Activated T-cell treated with anti-CD3 and anti-CD28 coated beads, Interleukin-2, amount 50 U/mL, for 4 hours (primary cell): ENCODE measurements at places on chromosomes 7 and 10. TPM values are rescaled to one million over a fixed set of nuclear protein-coding genes. Genes with fewer than 3 reads are reported as not detected.

FAS gene
- 23.0 TPM for total RNA-seq

STRIP2 gene
- total RNA-seq = 51.6 TPM

HTR7 gene
- total RNA-seq = not detected

SSBP1 gene
- 387 TPM for total RNA-seq

PYROXD2 gene
- total RNA-seq = 3.2 TPM

IDI2 gene
- total RNA-seq = not detected

P4HA1 gene
- total RNA-seq = 23.8 TPM

GFRA1 gene
- 0.11 TPM for total RNA-seq

ACSL5 gene
- total RNA-seq = 35.8 TPM

DLX5 gene
- not detected for total RNA-seq

CDNF gene
- total RNA-seq = 0.71 TPM

GRCh38 chr7:87512906-87513305 lies 37.4 kb upstream of the ABCB4 start:
- DNase-seq = no peak

DNA sequence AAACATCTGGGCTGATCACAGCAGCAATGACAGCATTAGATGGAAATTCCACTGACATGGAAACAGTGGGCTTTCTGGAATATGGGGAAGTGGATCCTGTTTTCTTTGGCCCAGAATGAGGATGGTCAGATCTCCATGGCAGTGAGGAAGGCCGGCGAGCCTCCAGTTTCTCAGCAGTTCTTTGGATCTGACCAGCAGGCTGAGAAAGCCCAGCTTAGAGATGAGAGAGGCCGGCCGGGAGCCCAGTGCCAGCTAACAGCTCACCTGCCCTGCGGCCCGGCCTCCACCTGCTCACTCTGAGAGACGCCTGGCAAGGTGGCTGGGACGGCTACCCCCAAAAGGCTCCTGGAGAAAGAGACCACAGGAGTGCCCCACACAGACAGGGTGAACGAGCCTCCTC lies 24.2 kb downstream of the GPER1 start:
- no peak for DNase-seq

DNA sequence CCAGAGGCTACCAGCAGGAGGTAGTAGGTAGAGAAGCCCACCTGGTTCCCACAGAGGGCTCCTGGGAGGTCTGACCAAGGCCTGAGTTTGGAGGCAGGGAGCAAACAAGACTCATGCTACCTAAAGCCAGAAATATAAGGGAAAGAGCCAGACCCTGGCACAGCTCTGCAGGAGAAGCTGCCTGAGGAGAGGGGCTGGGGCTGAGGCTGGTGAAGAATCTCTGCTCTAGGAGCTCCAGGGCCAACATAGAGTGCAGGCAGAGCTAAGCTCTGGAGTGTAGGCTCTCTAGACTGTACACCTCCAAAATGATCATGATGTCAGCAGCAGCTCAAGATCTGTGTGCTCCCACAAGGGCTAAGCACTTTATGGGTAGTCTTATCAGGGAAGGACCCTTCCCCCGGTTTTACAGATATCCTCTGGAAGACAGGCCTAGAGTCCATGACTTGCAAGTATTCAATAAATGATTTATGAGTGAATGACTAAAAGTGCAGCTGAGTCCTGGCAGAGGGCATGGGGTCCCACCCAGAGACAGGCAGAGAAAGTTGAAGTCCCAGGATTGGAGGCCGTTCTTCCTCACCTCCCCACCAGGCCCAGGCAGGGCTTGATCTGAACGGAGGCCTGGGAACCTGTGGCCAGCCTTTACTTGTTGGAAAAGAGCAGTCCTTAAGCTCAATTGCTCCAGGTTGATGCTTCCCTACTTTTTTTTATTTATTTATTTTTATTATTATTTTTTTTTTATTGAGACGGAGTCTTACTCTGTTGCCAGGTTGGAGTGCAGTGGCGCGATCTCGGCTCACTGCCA lies 71.5 kb upstream of the LRRC4 start:
- DNase-seq = no peak

GRCh38 chr7:74356589-74357315 lies 67.5 kb downstream of the CLIP2 start:
- DNase-seq = no peak

GRCh38 chr10:6711408-6711841 lies 131.3 kb upstream of the PRKCQ start:
- DNase-seq = no peak

DNA sequence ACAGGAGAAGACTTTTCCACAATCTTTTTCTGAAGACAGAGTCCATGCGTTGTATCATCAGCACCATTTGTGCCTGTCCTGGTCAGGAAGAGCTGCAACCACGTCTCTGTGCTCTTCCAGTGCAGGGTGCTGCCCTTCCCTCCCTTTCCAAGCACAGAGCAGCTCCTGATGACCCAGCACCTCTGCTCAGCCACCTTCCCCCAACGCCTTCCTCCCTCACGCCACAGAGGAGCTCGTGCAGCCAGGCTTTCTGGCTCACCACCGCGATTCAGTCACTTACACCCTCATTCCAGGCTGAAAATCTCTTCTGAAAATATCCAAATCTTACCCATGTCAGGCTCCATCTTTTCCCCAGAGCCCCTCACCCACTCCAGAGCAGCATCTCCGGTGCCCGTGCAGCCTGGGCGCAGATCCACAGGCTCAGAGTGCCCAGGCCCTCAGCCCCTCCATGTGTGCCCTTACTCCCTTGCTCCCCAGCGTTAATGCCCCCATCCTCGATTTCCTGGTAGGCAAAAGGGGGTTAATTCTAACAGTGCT lies 181.5 kb downstream of the DIP2C start:
- DNase-seq = no peak

GRCh38 chr7:134742688-134743350 lies 36.6 kb upstream of the CALD1 start:
- DNase-seq = no peak

- DNase-seq = no peak
Measured at GRCh38 chr10:50272531-50272930, 21.2 kb upstream of the ASAH2 start.

- no peak for DNase-seq
Measured at GRCh38 chr7:1839701-1840100, 169.6 kb downstream of the ELFN1 start.

DNA sequence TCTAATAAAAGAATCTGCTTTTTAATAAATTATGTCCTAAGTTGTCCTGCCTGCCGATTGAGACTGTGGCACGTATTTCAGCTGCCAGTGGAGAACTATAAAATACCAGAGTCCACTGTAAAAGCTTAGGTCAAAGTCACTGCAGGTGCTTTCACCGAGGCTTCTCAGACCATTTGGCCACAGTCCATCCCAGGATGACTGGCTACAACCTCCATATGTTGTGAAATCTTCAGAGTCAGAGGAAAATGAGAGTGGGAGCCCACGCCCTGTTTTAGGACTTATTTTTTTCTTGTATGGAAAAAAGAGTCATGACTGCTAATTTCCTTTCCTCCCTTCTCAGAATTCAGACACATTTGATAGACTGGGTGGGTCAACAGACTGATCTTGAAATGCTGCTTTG lies 182.9 kb downstream of the ANK3 start:
- DNase-seq = no peak

DNA sequence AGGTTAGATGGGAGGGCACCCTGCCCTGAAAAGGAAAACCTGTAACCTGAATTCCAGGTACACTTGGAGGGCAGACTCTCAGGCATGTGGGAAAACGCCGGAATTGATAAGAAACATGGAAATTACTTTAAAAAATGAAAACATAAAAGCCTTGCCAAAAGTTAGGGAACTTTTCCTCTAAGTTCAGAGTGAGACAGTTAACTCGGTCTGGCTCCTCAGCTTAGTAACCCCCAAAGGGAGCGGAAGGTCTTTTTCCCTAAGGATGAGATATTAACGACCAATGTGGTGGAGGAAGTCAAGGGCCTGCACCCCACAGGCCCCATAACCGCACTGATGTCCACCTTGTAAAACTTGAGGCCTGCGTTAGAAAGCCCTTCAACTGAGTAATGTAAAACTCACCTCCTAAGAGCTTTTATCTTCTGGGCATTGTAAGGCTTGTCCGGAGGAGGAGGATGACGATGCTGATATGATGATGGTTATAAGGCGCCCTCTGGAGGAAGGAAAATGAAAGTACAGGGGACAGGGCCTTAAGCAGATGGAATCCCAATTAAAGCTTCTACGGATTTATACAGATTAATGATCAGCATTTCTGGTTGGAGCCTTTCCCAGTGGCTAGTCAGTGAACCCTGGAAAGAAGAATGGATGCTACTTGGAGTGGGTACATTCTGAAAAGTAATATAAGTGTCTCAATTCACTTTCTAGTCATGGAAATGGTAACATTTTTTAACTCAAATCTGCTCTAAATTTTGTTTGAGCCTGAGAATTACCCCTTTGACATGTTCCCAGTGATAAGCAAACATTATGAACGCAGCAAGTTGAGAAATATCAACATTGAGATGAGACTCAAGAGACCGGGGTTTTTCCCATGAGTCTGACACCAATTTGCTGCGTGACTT lies 694 bp downstream of the COL1A2 start:
- DNase-seq = no peak

DNA sequence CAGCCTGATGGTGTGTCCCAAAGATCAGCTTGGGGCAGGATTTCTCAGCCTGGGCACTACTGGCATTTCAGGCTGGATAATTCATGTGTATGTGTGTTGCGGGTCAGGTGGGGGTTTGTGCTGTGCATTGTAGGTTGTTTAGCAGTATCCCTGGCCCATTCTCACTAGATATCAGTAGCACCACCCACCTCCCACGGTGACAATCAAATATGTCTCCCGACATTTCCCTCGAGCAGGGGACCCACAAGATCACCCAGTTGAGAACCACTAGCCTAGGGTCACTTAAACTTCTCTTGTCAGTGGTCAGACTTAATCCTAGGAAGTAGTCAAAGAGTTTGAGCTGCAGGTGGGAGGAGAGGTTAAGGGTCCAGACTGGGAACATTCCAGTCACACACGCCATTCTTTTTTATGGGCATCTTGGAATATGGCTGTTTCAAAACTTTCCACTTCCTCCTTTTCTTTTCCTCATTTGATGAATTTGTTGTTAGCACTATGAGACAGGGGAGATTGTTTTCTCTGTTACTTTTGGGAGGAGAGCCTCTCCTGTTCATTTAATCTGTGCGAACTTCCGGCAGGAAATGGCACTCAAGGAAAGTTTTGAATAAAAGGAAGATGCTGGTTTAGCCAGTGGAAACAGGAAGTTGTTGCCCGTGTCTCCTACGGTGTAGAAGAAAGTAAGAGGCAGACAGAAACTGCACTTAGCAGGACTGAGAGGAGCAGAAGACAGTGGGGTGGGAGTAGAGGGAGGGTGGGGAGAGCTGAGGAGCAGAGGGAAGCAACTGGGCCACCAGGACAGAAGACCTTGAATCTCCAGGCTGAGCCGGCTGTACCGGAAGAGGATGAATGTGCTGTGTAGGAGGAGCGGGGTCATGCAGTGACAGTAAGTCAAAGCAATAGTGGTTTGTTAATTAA lies 17.6 kb upstream of the EXOC6 start:
- DNase-seq = no peak

DNA sequence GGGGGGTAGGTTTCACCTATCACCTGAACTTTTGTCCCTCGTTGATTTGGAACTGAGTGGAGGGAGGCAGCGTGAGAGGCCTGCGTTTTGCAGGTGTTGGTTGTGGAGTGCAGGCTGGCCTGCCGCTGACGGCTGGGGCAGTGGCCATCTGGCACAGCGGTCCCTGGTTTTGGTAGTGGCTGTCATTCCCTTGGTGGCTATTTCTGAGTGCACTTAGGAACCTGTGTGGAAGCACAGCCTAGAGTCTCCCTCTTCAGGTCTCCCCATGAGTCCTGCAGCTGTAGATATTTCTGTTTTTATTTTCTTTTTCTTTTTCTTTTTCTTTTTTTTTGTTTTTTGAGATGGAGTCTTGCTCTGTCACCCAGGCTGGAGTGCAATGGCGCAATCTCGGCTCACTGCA lies 129.2 kb downstream of the CUL2 start:
- DNase-seq = no peak

DNA sequence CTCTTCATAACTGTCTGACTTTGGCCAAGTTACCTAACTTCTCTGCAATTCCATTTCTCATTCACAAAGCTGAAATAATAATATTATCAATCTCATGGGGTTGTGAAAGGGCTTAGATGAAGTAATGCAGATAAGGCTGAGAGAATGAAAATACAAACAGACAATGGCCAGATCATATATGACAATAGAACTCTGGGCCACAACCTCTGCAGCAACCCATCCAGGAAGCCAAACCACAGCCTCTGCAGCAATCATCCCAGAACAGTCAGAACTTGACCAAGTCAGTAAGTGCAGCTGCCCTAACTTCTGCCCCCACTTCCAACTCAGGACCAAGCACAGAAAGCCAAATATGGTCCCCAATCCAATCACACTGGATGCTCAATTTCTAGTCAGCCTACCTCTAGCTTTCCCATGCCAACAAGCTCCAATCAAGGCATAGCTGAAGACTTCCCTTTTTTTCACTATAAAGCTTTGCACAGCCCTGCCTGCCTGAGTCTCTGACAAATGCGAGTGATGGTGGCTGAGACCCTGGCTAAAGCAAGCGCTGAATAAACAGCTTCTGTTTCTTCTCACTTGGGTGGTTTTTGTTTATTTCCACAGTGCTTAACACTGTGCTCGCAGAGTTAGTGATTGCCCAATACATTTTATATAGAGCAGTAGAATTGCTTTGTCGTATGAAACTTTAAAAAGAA lies 34.8 kb upstream of the TNPO3 start:
- no peak for DNase-seq

- no peak for DNase-seq
Measured at GRCh38 chr10:57218382-57218781, 857.3 kb upstream of the ZWINT start.

DNA sequence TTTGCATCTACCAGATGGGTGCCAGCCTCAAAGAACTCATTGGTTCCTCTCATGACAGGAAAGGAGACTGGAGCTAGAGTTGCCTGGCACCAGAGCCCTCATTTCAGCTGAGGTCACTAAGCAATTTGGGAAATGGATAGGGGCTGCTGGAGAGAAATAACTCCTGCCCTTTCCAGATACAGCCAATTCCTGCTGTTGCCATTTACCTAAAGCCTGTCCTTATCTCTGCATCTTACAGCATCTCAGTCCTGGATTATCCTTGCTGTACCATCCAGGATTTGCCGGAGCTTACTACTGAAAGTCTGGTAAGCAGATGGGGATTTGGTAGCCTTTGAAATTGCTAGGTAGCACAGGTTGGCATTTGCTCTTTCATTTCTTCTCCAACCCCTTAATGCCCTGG lies 31.9 kb upstream of the SMKR1 start:
- DNase-seq = no peak

- DNase-seq = no peak
Measured at GRCh38 chr7:11170175-11170574, 196.5 kb downstream of the PHF14 start.

DNA sequence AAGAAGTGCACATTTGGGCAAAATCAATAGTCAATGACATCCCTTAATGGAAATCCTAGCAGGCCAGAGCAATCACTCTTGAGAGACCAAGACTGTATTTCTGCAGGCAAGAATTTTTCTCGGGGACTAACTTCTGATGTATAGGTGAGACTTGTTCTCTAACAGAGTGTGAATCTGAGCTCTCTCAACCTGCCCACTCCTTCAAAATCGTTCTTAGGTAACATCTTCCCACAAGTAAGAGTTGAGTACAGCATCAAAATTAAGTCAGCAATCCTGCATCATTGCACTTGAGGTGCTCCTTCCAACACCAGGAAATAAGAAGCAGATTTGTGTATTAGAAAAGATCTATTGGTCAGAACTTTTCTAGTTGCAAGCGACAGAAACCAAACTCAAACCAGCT lies 25.6 kb upstream of the GFRA1 start:
- no peak for DNase-seq

- DNase-seq = no peak
Measured at GRCh38 chr10:130634816-130635215, 498.6 kb downstream of the GLRX3 start.
